ENCODE measurements at places on chromosomes 16 and 17.

- no peak for DNase-seq
Measured at GRCh38 chr17:13362341-13363122, 239.2 kb downstream of the HS3ST3A1 start.

DNA sequence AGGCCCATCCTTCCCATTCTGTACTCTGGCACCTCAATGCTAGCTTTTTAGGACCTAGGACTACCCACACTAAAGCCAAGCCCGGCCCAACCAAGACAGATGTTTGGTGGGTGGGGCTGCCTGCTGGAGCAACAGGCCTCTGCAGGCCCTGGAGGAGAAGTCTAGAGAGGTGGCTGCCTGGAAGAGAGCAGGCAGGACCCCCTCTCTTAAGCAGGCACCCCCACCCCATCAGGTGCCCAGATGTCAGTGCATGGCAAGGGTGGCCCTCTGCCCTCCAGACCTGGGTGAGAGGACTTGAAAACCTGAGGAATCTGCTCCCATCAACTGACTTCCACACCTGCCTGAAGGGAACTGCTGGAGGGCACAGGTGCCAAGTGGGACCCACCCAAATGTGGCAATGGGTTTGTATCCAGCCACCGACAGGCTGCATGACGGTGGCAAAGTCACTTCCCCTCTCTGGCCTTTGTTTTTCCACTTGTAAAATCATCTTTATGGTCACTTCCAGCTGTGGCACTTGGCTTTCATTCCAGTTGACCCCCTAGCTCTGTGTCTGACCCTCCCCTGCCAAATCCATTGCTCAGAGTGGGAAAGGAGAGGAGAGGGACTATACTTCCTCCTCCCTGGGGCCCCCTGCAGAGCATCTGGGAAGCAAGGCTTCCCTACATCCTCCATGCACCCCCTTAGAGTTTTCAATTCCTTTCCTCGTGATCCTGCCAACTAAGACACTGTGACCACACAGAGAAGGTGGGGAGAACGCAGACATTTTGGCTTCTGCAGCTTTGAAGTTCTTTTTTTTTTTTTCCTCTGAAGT lies 1.7 kb upstream of the STAT5A start:
- no peak for DNase-seq

DNA sequence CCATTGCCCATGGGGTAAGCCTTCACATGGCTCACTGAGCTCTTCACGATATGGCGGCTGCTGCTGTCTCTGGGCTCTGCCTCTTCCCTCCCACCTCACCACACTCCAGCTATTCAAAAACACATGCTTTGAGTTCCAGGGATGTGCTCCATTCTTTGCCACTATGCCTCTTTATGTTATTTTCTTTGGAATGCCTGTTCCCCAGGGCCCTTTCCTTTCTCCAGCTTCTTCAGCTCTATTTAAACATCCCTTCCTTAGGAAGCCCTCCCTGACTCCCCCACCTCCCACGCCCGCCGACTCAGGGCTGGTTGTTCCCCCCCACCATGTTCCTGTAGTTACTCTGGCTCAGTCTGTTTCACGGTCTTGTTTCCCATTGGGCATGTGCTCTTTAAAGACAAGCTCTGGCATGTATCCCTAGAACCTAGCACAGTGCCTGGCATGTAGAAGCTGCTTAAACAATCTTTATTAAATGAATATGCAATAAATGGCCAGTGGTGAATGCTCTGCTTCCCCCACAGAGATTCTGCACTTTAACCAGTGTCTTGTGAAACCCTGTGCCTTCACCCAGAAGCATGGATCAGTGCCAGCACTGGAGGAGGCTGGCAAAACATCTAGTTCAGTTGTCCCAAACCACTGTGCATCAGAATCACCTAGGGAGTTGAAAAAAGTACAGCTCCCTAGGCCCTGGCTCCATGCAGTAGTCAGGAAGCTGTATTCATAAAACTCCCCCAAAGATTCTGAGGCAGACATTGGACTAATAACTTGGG lies 6.9 kb downstream of the MYCBPAP start:
- no peak for DNase-seq

GRCh38 chr17:74963656-74964055 lies 8.9 kb downstream of the HID1 start:
- DNase-seq, result no peak

GRCh38 chr17:58360296-58361063 lies 8.5 kb upstream of the SUPT4H1 start:
- DNase-seq, result no peak

DNA sequence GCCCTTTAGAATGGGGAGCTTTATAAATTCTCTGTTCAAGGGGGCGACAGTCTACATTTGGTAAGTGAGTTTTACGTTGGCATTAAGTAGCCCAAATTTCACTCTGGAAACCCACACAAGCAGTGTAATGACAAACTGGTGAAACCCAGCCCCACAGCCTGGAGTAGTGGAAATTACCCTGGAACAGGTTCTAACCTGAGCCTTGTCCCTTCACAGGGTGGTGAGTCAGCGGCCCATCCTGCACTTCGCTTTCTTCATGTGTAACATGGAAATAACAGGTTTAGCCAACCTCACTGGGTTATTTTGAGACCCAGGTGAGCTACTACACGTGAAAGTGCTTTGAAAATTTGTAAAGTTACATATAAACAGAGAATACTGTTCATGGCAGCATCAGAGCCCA lies 3.5 kb upstream of the TLCD3A start:
- no peak for DNase-seq

GRCh38 chr16:10308305-10309193 lies 77.3 kb upstream of the ATF7IP2 start:
- DNase-seq, result no peak

DNA sequence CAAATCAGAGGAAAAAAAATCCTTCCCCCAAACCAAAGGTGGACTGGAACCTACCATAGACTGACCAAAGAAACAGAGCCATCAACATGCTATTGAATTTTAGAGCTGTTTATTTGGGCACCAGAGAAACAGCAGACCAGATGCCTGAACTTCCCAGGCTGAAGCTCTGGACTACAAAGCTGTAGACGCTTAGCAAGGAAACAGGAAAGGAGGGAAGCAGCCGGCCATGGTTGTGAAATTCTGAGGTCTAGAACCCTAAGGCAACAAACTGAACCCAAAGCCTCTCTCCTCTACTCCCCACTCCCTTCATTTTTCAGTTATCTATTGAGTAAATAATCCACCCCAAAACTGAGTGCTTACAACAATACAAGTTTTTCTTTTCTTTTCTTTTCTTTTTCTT lies 45.4 kb upstream of the MEIOC start:
- no peak for DNase-seq

DNA sequence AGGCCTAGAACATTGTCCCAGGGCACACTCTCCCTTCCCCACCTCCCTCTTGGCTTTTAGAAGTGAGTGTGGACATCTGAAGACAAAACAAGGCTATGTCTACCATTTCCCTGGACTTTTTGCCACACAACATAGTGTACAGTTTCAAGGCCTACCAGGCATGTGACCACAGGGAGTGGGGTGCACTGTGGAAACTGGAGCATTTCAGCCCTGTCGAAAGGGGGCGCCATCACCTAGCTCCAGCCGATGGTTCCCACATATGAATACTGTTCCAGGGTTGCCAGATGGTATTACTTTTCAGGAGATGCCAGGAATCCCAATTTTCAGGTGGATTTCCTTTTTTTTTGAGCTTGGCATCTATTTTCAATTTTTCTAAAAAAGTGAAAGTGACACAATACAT lies 140.7 kb downstream of the KATNIP start:
- DNase-seq, result no peak

DNA sequence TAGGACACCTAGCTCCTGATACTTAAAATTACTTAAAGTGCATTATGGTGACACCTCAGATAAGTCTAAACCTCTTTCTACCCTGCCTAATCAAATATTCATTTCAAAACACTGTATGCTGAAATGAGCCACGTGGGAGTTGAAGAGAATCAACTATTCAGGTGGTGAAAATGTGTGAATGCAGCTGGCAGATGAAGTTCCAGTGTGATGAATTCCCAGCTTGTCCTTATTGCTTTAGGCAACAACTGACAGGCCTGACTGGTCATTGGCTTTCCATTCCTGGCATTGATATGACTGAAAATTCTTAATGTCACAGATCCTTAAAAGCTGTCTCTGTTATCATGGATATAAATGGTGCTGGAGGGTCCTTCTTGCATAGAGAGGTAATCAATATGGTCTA lies 301.9 kb upstream of the TBX2 start:
- no peak for DNase-seq

DNA sequence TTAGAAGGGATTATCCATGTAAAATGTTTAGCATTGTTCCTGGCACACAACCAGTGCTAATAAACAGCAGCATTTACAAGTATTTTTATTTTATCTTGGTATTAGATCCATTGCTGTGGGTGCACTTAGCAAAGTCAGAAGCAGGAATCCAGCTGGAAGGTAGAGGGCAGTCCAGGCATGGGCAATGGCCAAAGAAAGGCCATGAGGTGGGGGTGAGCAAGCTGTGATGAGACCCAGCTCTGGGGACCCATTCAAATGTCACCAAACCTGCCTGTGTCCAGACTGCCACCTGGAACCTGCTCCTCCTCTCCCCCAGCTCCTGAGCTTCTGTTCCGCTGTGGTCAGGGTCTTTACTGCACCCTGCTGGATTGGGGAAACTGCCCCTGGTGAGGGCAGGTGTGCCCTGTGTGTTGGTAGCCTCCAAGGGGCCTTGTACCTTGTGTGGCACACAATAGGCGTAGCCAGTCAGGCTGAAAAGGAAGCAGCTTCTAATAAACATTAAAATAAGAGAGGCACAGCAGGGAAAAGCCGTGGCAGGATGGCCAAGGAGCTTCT lies 118.0 kb upstream of the CRHR1 start:
- no peak for DNase-seq

DNA sequence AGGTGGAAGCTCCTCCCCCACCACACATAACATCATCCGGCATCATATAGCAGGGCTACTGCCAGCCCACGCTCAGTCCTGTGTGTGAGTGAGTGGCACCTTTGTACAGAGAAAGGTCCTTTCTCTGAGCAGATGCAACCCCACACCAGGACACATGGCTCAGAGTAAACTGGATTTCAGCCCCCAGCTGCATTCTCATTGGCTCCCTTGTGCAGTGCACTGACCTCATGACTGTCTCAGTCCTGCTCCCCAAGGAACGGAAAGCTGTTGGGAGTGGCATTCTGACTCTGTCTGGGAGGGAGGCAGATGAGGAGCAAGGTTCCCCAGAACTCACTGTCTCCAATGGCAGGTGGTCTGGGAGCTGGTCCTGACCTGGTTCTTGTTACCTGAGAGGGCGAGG lies 244.1 kb downstream of the PHKB start:
- no peak for DNase-seq

DNA sequence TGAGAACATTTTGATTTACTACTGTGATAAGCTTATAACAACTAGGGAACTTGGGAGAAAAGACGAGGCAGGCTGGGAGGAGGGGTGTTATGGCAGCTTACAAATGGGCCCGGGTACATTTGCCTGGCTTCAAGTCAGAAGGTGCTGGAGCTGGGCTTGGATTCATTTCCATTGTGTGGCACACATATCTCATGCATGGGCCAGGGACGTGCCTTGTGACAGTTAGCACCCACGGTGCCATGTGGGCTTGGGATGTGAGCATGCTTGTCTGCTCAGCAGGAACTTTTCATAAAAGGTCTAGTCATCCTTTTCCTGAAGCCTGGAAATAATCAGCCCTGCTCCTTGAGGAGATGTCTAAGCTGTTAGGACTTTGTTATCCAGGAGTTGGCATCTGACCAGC lies 572.2 kb downstream of the CDH13 start:
- DNase-seq, result no peak

- peak; percentile 85 for DNase-seq
Measured at GRCh38 chr16:89721546-89722391, 432 bp downstream of the ZNF276 start.

- no peak for DNase-seq
Measured at GRCh38 chr16:21224800-21225199, 8.7 kb upstream of the ANKS4B start.

- no peak for DNase-seq
Measured at GRCh38 chr17:56594320-56595107, 1.0 kb downstream of the NOG start.

- no peak for DNase-seq
Measured at GRCh38 chr17:64538508-64539130, 31.8 kb downstream of the CEP95 start.

DNA sequence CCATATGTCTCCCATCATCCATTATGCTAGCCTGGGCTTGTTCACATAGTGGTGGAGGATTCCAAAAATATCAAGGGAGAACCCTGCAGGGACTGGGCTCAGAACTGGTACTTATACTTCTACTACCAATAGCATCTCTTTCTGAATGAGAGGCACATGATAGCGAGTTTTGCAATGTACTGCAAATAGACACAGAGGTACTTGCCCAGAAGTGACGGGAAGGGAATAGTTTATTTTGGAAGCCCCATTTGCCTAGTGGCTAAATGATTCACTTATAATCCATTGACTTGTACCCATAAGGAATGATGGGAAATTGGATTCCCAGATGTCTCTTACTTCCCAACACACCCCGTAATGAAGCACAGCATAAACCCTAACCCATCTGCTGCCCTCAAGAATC lies 124.8 kb upstream of the ERCC4 start:
- DNase-seq, result no peak

DNA sequence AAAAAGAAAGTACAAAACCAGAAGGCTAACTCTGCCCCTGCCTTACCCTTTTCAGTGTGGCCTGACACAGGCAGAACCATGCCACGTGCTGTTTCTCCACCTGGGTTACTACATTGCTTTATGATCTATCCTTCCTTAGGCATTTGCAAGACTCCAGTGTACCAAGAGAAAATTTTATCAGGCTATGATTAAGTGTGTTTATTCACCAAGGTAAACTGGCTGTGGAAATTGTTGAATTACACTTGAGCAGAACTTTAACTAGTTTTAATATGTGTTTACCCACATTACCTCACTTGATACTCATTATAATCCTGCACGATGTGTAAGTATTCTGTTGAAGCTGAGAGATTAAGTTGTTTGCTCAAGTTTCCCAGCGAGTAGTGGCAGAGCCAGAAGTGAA lies 129.7 kb upstream of the MYOCD start:
- no peak for DNase-seq

- no peak for DNase-seq
Measured at GRCh38 chr16:31464348-31464769, 5.1 kb downstream of the ARMC5 start.

DNA sequence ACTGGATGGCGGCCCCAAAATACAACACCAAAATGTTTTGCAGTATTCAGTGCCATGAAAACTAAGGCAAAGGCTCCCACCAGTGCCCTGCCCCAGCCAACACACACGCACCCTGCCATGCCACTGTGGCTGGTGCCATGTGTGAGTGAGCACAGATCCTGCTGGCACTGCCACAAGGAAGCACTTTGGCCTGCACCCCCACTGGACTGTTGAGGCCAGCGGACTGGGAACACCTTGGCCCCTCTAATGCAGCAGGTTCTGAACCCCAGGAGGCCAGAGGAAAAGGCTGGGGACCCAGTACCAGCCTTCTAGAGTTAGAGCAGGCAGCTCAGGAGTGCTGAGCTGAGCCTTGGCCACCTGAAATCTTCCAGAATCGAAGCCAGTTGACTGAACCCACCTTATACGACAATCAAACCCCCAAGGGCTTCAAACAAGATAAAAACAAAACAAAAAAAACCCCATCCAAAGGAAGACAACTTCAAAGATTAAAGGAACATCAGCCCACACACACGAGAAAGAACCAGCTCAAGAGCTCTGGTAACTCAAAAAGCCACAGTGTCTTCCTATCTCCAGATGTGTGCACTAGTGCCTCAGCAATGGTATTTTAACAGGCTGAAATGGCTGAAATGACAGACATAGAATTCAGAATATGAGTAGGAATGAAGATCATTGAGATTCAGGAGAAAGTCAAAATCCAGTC lies 21.5 kb downstream of the NLRP1 start:
- DNase-seq, result no peak

All from activated gamma-delta T cell treated with anti-CD3 and anti-CD28 coated beads, Interleukin-2, amount 50 U/mL, for 16 hours (primary cell).